ENCODE measurements at places on chromosomes 12 and 14.
A peak's percentile ranks its signal among the peaks of the same experiment; 100 is the strongest.

- DNase-seq, result peak; percentile 49
Observed at GRCh38 chr12:8078398-8078797, 3.7 kb upstream of the NECAP1 start.

- DNase-seq, result peak; percentile 28
Observed at GRCh38 chr14:89428546-89429198, 11.6 kb upstream of the FOXN3 start.

- peak; percentile 55 for DNase-seq
Observed at GRCh38 chr14:35398071-35398584, 6.4 kb downstream of the NFKBIA start.

DNA sequence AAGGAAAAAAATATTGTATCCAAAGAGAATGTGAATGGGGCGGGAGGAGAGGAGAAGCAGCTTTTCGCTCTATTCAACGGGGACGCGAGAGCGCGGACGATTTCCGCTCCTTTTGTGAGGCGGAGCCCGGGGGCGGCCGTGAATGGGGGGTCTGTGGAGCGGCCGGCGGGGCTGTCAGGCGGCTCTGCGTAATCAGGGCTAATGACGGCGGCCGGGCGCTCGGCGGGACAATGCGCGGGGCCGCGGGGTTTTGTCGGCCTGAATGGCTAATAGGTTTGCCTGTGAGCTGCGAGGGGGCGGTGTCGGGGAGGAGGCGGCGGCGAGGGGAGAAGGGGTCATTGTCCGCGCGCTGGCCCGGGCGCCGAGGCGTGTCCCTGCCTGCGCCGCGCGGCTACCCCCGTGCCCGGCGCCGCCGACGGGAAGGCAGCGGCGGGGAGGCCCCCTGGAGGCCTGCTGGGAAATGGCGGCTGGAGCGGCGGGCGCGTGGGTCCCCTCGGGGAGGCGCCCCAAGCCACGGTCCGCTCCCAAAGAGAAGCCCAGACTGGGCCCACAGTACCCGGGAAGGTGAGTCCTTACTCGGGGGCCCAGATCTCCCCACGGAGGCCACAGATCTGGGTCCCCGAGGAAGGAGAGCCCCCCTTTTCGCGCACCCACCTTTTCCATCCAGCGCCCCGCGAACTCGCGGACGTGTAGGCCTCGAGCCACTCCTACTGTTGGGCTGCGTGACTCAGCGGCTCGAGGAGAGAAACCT lies 6.0 kb downstream of the SIX6 start:
- no peak for DNase-seq

DNA sequence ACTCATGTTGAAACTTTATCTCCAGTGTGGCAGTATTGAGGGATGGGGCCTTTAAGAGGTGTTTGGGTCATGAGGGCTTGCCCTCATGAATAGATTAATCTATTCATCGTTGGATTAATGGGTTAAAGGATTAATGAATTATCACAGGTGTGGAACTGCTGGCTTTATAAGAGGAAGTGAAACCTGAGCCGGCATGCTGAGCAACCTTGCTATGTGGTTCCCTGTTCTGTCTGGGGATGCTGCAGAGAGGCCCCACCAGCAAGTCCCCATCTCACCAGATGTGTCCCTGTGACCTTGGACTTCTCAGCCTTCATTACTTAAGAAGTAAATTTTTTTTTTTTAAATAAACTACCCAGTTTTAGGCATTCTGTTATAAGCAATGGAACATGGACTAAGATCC lies 109.6 kb downstream of the DYRK2 start:
- DNase-seq, result peak; percentile 7

- DNase-seq, result no peak
Observed at GRCh38 chr14:74346341-74346740, 1.9 kb upstream of the VRTN start.

DNA sequence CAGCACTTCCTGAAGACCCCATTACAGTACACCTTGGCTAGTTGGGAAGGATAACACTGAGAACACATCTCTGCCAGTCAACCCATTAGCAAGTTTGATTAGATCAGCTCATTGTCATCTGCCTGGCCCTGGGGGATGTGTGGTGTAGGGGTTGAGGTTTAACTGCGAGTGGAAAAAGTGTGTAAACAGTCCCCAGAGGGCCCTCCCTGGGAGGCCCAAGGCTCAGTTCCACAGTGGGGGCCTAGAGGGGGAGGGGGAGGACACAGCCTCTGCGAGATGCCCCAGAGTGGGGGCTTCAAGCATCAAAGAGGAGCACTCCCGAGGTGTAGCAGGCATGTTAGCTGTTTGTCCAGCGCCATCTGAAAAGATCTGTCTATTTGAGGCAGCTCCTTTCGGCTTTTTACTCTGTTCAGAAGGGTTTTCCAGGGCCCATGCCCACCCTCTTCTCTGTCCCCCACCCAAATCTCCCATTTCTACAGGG lies 344 bp downstream of the LPAR5 start:
- DNase-seq, result peak; percentile 61

GRCh38 chr14:99234355-99234754 lies 37.6 kb downstream of the BCL11B start:
- no peak for DNase-seq

DNA sequence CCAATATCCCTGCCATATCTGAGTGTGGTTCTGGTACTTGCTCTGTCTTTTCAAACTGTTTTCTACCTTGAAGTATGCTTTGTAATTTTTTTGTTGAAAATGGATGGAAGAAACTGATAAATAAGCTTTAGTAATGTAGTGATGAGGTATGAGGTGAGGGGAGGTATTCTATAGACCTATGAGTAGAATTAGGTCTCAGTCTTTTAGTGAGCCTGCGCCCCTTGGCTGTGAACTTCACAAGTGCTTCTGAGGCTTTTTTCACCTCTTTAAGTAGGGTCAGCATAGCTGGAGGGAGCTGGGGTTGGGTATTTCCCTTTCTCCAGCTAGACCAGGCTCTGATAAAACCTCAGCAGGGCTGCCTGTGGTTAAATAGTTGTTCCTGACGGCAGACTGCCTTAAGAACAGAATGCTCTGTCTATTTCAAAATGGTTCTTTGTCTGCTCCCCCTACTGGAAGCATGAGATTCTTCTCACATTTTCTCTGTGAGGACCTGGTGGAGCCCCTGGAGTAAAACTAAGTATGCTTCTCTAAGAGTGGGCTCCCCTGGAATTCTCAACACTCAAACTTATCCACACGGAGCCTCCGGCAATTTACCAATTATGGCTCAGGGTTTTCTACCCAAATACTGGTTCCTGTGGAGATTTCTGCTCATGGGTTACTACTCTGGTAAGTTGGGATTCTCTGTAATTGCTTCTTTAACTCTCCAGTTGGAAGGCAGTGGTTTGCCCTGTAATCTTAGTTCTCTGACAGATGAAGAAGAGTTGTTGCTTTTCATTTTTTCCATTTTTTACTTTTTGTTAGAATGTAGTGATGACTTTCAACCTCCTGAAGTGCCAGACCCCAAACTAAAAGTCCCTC lies 13.1 kb downstream of the KRT5 start:
- peak; percentile 40 for DNase-seq

GRCh38 chr14:73477618-73478266 lies 13.0 kb upstream of the RIOX1 start:
- no peak for DNase-seq

DNA sequence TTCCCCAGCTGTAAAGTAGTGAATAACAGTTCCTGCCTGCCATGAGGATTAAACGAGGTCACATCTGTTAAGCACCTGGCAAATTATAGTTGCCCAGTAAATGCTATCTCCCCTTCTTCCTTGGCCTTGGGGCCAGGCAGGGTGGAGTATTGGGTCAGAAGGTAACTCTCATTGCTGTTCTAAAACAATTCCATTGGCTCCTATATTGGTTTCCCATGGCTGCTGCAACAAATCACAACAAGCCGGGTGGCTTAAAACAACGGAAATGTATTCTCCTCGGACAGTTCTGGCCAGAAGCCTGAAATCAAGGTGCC lies 31.9 kb downstream of the MMAB start:
- no peak for DNase-seq

GRCh38 chr12:15701206-15701605 lies 88.0 kb downstream of the EPS8 start:
- DNase-seq, result no peak

GRCh38 chr12:126993898-126994297 lies 1273.1 kb upstream of the TMEM132C start:
- no peak for DNase-seq

DNA sequence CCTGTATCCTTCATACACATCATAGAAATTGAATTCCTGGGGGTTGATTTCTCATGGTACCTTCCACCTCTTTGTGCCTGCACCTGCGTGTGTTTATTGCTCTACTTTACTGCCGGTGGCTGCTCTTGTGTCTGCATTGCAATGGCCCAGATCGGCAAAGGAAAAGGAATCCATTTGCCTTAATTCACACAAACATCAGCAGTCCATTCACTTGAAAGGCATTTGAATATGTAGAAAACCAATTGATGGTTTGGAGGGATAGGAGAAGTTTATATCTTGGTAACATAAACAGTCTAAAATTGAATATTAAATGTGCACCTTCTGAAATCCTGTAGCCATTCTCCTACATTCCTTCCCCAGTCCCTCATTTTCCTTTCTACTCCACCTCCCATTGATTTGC lies 74.0 kb downstream of the SNAPC1 start:
- no peak for DNase-seq

DNA sequence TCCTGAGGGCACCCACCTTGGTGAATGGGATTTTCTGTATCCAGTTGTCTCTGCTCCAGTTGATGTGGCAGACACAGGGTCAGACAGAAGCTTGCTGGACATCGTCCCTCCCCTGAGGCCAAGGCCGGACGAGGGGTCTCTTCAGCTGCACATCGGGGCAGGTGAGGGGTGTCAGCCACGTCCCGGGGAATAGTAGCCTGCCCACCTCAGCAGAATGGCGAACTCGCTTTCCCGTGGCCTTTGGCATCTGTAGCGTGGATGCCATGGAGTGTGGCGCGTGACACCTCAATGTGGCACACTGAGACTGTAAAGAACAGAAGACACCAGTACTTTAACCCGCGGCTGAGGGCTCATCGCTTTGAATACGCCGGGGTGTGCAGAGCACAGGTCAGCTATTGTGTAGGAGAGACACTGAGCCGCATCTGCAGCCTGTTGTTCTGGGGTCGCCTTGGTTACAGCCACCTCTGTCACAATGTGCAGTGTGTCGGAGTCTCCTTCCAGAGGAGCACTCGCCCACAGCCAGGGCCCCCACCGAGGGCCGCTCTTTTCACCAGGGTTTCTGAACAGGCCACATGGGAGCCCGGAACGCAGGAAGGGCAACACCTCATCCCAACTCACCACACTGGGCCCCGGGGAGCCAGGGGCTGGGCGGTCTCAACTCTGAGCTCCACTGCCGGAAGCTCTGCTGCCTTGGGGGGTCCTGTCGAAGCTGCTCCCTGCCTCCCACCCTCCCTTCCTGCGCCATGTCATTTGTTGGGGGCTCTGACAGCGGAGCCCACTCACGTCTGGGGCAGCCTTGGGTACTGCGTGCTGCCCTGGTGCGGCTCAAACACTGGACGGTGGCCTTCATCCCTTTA lies 77.0 kb downstream of the ADGRD1 start:
- DNase-seq, result no peak

- DNase-seq, result no peak
Observed at GRCh38 chr14:51743588-51744000, 91.9 kb downstream of the FRMD6 start.

DNA sequence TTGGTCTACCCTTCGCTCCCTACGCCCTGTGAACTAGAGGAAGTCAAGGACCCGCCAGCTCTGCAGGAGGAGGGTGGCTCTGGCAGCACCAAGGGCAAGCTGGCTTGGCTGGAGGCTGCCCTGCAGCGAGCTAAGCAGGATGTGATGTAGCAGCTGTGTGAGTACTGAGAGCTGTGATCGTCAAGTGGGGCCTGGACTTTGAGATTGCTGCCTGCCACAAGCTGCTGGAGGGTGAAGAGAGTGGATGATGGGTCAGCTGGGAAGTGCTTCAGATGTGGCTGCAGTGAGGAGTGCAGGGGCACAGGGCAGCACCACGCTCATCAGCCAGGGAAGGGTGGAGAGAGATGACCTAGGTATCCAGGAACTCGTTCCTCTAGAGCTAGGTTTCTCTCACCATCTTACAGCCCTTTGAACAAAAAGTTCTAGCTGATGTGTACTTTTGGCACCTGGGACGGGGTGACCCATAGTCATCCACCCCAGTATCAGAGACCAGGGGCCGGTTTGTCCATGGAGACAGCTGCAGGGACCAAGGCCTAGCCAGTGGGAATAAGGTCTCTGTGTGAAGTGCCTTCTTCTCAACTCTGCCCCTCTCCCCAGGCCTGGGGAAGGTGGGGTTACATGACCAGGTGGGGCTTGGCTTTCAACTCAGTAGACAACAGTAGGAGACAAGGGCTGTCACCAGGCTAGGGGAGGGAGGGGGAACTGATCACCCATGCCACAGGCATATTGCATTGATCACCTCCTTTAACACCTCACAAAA lies 3.2 kb downstream of the KRT86 start:
- DNase-seq, result peak; percentile 15

- no peak for DNase-seq
Observed at GRCh38 chr12:50197297-50197727, 30.1 kb upstream of the CERS5 start.

GRCh38 chr14:102971314-102971713 lies 48.9 kb downstream of the AMN start:
- DNase-seq, result no peak

DNA sequence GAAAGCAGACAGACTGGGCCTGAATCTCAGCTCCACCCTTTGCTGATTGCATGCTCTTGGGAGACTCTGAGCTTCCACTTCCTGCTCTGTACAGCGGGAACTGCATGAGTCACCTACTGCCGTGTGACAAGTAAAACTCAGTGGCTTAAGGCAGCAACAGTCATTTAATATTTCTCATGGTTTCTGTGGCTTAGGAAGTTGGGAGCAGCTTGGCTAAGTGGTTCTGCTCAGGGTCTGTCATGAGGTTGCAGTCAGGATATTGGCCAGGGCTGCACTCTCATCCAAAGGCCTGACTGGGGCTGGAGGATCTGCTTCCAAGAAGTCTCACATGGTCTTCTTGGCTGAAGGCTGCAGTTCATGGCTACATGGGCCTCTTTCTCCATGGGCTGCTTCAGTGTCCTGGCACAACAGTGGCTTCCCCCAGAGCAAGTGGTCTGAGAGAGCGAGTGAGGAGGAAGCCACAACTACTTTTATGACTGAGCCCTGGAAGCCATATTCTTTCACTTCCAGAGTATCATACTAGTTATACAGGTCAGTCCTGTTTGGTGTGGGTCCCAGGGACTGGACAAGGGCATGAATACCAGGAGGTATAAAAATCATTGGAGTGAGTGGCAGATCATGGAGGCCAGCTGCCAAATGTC lies 49.7 kb downstream of the FAM222A start:
- peak; percentile 33 for DNase-seq

DNA sequence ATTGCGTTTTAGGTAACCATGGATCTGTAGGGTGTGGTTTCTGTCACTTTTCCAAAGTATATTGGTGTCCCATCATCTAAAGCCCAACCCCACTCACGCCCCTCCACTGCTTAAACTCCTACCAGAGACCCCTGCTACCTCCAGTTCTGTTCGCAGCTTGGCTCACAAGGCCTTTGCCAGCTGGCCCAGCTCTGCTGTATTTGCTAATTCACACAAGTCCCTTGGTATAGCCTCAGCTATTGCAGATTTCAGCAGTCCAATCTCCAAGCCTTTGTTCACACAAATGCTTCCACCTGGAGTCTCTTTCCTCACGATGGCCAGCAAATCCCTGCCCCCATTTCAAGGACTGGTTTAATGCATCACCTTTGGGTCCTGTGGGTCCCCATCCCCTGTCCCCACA lies 24.2 kb downstream of the ISCA2 start:
- DNase-seq, result no peak

GRCh38 chr12:44287545-44287944 lies 451.7 kb downstream of the TMEM117 start:
- DNase-seq, result no peak

GRCh38 chr12:58363971-58364370 lies 422.6 kb downstream of the ATP23 start:
- no peak for DNase-seq

Measured in KBM-7 (cell line).